ENCODE measurements at places on chromosomes 12 and 14.

DNA sequence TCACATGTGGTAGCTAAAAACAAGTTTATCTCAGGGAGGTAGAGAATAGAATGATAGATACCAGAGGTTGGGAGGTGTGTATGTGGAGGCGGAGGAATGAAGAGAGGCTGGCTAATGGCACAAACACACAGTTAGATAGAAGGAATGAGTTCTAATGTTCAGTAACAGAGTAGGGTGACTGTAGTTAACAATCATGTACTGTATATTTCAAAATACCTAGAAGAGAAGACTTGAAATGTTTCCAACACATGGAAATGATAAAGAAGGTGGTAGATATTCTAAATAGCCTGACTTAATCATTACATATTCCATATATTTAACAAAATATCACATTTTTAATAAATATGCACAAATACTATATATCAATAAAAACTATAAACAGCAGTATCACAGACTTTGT, 8.9 kb upstream of the IFNG-AS1 start:
- no peak for DNase-seq

- no peak for DNase-seq
Measured at GRCh38 chr12:62249419-62249818, 10.8 kb upstream of the USP15 start.

DNA sequence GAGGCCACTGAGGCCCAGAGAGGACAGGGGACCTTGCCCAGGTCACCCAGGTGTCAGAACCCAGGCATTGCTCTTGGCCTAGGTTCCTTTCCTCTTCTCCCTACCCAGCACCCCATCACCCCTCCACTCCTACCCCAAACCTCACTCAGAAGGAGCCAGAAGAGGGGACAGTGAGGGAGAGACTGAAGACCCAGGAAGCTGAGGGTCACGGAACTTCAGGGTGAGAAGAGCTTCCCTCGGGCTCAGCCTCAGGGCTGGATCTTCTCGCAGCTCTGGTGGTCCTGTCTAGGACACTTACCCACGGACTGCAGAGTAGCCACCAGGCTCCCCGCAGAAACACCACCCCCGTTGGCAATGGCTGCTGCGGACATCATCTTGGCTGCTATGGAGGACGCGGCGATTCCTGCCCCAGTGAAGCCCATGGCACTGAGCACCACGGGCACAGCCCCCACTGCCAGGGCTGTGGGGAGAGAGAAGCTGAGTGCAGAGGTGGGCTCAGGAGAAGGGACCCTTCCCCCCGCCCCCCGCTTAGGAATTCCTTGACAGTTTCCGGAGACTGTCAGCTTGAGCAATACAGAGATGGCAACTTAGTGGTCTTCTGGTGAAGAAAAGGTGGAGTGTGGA, 1.1 kb downstream of the IFI27L2 start:
- DNase-seq: no peak

DNA sequence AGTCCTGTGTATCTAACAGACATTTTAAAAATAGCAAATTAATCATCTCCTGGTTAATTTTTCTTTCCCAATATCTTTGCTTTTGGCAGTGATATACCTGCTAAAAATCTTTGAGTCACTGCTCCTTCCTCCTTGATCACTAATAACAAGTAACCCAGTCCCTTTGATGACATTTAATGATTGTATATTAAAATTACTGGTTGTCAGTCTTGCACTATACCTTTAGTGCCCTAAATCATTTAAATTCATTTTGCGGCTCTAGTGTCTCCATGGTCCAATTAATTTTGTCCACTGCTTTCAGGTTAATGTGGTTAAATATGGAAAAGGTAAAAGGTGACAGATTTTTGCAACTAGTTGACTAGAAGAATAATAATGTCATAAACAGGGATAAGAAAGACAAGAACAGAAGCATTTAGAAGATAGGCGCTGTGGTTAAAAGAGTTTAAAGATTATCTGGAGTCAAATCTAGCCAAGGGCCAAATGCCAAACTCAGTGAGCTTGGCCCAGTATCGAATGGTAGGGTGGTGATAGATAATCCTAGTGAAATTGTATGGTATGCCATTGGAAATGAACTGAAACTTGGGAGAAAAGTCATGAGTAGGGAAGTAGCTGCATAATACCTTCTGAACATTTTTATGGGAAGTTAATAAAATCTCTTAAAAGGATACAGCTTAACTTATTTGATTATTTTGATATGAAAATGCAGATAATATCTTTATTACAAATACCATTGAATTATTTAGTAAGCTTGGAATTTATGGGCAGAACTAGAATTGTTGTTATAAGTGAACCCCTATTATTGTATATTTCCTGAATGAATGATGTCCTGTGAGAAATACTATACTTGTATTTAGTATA, 115.0 kb downstream of the PCNX1 start:
- no peak for DNase-seq

DNA sequence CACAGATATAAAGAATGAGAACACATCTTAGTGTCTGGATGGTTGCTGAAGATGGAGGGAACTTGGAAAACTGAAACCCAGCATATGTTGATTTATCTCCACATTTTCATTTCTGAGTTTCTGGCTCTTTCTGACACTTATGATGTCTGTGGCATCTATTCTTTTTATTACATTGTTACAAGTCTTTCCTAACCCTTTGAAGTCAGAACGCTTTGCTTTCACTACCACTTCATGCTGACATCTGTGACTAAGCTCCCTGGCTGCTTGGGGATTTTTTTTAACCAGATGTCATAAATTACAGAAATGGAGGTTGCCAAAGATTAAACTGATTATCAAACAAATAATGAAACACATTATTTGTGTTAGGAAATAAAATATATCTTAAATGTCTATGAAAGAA, 188.7 kb downstream of the KITLG start:
- peak; percentile 53 for DNase-seq

- no peak for DNase-seq
Measured at GRCh38 chr14:94343238-94344005, 20.3 kb upstream of the SERPINA6 start.

- DNase-seq: no peak
Measured at GRCh38 chr12:132140918-132141841, 2.9 kb downstream of the DDX51 start.

DNA sequence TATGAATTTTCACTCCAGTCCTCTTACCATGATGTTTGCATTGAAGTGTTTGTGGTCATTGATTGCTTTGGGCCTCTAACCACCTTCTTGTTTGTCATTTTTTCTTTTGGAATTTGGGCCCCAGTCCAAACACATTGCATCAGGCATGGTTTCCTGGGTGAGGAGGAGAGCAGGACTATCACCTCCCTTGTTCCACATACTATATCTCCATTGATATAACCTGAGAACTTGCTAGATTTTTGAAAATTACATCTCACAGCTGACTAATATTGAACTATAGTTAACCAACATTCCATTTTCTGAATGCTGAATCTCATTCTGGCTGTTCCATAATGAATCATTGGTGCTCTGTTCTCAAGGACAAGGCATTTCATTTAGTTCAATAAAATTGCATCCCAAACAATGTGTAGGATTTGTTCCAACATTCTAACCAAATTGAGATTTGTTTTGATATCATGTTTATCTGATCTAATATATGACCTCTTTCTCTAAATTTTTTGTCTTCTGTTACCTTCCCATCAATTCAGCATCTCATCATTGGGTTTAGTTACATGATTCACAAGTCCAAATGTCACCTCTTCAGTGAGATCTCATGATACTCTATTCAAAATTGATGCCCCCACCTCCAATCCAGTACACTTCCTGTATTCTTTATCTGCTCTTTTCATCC, 329.0 kb downstream of the ZFP36L1 start:
- DNase-seq: peak; percentile 67
